ENCODE measurements at places on chromosomes 3 and 15.

DNA sequence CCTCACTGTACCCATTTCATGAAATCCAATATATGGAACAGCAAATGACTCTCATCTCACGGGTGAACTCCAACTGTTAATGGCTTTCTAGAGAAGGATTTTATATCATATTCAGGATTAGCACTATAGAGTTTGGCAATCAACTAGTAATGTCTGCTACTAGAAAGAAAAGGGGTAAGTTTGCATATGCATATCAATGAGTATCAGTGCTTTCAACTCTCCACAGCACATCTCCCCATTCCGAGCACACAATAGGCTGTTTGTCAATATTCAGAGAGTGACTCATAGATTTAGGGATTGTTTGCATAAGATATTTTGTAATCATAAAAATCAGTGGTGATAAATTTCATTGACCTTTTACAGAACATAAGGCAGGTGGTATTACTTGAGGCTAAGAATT lies 163.2 kb upstream of the LMCD1 start:
- H3K4me1 ChIP-seq = no peaks in the 10 kb centered on the region
- peaks cover 3% of the 10 kb centered on the region for H3K27me3 ChIP-seq
- H3K27ac ChIP-seq = no peak overlapping the region
- DNase-seq = no peak

DNA sequence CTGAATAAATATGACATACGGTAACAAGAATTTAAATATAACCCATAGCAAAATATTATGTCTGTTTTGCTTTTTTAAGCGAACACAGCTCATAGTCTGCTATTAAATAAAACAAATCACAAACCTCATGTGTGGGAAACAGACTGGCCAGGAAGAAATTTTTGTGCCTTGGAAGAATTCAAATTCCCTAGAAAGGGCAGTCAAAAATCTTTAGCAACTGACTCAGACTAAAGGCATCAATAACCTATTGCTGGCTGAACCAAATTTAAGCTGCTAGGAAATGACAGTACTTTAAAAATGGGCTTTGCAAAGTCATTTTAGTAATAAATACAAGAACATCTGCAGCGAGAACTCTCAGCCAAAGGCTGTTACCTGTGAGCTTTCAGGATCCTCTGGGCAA lies 151.4 kb downstream of the PLD1 start:
- H3K4me3 ChIP-seq = no peak overlapping the region
- no peaks in the 10 kb centered on the region for H3K4me1 ChIP-seq
- DNase-seq = no peak
- H3K36me3 ChIP-seq = no peaks in the 10 kb centered on the region

GRCh38 chr15:99096173-99096893 lies 8.5 kb upstream of the SYNM start:
- H3K4me1 ChIP-seq = peaks cover 4% of the 10 kb centered on the region
- peaks cover 34% of the 10 kb centered on the region for H3K27me3 ChIP-seq
- H3K36me3 ChIP-seq = no peaks in the 10 kb centered on the region
- no peak overlapping the region for H3K4me3 ChIP-seq
- H3K27ac ChIP-seq = no peak overlapping the region

DNA sequence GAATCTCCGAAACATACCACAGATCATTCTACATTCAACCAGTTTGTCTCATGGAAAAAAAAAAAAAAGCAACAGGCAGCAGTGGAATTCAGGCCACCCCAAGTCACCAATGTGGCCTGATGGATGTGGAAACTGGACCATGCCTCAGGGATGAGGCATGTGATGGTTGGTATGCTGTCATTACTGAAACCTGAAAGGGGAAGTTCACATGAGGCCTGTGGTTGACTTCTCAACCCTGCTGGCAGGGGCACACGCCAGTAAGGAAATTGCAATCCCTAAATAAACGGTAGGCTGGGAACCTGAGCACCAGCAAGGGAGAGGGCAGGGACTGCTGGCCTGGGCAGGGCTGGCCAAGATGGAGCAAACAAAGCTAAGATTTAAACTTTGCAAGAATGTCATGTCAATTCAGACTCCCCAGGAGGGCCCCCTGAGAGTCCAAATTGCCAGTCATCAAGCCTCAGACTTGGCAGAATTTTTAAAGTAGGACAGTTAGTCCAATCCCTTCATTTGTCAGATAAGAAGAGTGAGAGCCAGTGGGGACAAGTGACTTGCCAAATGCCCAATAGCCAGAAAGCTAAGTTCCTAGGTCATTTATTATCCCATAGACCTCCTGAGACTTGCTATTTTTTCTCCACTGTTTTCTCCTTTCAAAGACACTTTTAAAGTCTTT lies 310.4 kb downstream of the ERC2 start:
- no peaks in the 10 kb centered on the region for H3K36me3 ChIP-seq
- no peak overlapping the region for H3K27ac ChIP-seq
- no peak for DNase-seq
- no peaks in the 10 kb centered on the region for H3K4me1 ChIP-seq
- H3K4me3 ChIP-seq = no peak overlapping the region

DNA sequence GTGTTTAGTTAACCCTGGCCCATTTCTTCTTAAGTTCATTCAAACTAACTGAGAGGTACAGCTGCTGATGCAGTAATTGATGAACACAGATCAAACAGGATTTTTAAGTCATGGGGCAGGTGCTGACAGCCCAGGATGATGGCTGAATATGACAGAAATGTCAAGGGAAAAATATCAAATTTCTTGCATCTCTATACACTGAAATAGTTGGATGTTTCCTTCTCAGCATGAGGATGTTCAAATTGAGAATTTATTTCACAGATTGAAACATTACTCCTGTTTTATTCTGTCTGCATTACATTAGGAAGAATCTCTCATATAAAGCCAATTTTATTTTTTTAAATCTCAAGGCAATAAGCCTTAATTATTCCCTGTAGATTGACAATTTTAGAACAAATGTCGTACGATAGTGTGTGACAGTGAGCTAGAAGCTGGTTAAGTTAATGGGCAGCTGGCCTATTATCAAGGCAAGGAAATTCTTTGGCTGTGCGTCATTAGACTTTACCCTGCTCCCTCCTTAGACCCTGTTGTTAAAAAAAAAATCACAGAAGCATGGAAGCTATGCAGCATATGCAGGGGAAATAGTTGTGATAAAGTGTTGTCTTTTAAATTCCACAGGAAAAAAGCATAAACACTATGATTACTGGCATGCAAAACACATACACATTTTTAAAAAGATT lies 183.8 kb upstream of the KCNMB2 start:
- H3K27me3 ChIP-seq = peaks cover 2% of the 10 kb centered on the region
- no peaks in the 10 kb centered on the region for H3K36me3 ChIP-seq
- no peak overlapping the region for H3K4me3 ChIP-seq
- DNase-seq = no peak
- no peaks in the 10 kb centered on the region for H3K4me1 ChIP-seq
- no peak overlapping the region for H3K27ac ChIP-seq

- no peak for DNase-seq
- H3K36me3 ChIP-seq = no peaks in the 10 kb centered on the region
- H3K27me3 ChIP-seq = peaks cover 34% of the 10 kb centered on the region
- peaks cover 4% of the 10 kb centered on the region for H3K4me1 ChIP-seq
Measured at GRCh38 chr15:60134609-60135008, 130.5 kb downstream of the FOXB1 start.

- H3K4me3 ChIP-seq = no peak overlapping the region
- H3K4me1 ChIP-seq = peaks cover 23% of the 10 kb centered on the region
- H3K36me3 ChIP-seq = no peaks in the 10 kb centered on the region
- peak; percentile 19 for DNase-seq
- H3K27ac ChIP-seq = no peak overlapping the region
- peaks cover 41% of the 10 kb centered on the region for H3K27me3 ChIP-seq
Measured at GRCh38 chr3:32882603-32883025, 64.8 kb downstream of the TRIM71 start.

Measured in activated CD4-positive, alpha-beta memory T cell treated with anti-CD3 and anti-CD28 coated beads, Interleukin-2, amount 10 ng/mL, durations not matched to agents 7 days and 5 days (primary cell).